ENCODE measurements at places on chromosomes 16 and 17.

- DNase-seq: no peak
Measured at GRCh38 chr17:4772235-4772613, 538 bp downstream of the TM4SF5 start.

DNA sequence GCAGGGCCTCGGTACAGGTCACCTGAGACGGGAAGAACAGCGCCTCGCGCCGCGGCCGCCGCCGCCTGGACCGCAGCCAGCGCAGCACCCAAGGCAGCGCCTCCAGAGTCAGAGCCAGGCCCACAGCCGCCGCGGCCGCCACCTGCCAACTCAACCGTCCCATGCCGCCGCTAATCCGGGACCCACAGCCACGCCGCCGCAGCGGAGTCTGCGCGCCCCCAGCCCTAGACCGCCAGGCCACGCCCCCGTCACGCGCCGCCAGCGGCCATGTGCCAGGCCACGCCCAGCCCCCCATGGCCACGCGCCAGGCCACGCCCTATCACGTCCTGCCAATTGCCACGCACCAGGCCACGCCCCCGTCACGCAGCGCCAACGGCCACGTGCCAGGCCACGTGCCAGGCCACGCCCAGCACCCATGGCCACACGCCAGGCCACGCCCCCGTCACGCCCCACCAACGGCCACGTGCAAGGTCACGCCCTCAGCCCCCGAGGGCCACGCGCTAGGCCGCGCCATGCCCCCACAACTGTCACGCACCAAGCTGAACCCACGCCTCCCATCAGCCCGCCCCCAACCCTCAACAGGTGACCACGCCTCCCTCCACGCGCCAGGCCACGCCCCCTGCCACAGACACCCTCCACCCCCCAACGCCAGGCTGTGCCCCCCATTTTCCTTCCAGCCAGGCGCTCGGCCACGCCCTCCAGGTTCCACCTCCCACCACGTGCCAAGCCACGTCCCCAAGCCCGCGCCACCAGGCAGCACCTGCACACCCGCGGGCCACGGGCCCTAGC, at the start of gene PLD6:
Gene PLD6 (minus strand): TSS at position 210 of the 789 bp plus-strand sequence. CDS start 47 bp downstream, at position 163.
- DNase-seq: peak; percentile 52

DNA sequence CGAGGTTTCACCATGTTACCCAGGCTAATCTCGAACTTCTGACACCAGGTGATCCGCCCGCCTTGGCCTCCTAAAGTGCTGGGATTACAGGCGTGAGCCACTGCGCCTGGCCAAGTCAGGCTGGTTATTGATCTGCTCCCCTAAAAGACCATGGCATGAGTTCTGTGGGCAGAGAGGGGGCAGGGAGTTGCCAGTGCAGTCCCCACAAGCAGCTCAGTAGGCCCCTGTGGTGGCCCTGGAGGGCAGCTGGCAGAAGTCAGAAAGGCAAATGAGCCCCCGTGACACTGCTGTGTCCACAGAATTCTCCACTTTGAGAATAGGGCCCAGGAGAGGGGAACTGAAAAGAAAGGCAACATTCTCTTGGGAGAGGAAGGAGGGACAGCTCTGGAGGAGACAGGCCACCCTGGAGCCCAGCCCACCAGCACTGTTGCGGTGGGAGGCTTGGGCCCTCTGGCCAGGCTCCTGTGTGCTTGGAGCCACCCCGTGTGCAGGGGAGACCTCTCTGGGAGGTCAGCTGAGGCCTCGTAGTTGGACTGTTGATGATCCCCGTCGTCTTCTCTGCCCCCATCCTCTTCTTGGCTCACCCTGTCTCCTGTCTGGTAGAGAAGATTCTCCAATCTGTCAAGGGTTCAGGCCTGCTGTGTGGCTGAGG, 2.1 kb upstream of the AMDHD2 start:
- no peak for DNase-seq

DNA sequence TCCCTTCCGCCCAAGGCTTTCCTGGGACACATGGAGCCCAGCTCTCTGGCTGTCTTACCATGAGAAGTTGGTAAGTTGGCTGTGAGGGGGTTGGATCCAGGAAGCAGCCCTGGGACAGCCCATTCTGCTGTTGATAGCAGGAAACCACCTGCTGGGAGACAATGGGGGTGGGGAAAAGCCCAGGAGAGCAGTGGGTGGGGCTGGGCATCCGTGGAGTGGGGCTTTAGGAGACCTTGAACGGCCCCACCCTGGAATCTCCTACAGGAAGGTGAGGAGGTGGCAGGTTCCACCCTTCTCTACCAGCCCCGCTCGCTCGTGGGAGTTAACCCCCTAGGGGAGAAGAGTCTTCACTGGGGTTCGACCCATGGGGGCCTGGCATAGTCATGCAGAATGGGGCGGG, 5.8 kb downstream of the TMEM92 start:
- DNase-seq: no peak

DNA sequence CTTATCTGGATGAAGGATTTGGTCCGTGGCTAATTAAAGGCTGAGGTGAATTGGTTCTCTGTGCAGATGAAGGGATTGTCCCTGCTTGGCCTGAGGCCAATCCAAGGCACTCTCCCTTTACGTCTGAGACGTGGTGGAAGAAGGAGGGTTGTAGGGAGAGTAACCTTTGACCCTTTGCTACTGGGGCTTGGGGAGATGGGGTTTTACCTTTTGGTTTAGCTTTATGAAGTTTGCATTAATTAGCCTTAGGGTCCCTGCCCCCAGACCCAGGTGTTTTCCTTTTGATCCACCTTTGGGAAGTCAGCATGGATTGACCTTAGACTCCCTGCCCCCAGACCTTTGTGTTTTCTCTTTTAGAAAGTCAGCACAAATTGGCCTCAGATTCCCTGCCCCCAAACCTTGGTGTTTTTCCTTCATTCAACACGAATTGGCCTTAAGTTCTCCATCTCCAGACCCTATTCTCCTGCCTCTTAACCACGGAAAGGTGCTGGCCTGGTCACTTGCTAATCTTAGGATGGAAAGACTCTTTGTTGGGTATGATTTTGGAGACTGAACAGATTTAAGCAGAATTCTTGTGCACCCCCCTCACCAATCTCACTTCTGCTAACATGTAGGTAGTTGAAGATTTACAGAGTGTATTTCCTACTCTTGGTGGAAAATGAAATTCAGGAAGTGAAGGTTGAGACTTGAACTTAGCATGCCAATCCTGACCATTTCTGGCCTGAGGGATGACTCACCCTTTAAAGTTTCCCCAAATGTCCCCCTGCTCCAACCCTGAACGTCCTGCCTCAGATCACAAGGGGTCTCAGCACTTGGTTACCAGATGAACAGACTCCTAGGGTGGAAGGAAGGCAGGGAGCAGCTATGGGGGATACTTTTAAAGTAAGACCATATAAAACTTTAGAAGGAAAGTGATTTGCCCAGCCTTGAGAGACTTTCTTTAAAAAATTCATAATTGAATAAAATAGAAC, 23.1 kb upstream of the MMD start:
- DNase-seq: peak; percentile 64

GRCh38 chr17:77424585-77425344, 284.0 kb downstream of the SEC14L1 start:
- DNase-seq: peak; percentile 95

DNA sequence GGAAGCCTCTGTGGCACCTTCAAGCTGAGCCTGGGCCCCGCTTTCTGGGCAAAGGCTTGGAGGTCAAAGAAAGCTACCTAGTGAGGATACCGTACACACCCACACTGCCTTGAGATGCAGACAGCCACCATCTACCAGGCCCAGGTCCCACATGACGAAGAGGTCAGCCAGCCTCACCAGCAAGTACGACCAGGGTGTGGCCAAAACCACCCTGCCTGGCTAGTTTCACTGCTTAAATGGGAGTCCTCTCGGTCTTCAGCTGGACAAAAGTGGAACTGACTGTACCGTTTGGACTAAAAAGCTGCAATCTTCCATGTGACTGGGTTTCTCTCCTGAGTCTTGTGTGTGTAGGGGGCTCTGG, 21.6 kb downstream of the VASN start:
- DNase-seq: peak; percentile 54

GRCh38 chr17:59840329-59841090, 52.2 kb downstream of the TUBD1 start:
- DNase-seq: peak; percentile 56

GRCh38 chr17:75069783-75070182, 18.0 kb upstream of the SLC16A5 start:
- DNase-seq: peak; percentile 50

DNA sequence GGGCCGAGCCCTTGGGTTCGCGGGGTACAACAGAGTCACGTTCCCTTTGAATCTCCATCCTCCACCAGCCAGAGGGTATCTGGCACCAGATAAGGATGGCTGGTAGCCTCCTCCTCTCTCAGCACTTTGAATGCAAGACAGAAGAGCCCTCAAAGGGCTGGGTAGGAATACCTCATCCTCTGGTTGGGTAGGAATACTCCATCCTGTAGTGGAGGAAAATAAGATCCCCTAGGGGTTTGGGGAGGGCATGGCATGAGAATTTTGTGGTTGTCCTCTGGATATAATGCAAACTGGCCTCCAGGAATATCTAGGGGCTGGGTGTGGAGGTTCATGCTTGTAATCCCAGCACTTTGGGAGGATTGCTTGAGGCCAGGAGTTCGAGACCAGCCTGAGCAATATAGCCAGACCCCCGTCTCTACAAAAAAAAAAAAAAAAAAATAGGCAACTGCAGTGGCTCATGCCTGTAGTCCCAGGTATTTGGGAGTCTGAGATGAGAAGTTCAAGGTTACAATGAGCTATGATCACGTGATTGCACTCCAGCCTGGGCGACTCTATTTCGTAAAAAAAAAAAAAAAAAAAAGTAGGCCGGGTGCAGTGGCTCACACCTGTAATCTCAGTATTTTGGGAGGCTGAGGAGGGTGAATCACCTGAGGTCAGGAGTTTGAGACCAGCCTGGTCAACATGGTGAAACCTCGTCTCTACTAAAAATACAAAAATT, 2.7 kb downstream of the IGFBP4 start:
- no peak for DNase-seq

DNA sequence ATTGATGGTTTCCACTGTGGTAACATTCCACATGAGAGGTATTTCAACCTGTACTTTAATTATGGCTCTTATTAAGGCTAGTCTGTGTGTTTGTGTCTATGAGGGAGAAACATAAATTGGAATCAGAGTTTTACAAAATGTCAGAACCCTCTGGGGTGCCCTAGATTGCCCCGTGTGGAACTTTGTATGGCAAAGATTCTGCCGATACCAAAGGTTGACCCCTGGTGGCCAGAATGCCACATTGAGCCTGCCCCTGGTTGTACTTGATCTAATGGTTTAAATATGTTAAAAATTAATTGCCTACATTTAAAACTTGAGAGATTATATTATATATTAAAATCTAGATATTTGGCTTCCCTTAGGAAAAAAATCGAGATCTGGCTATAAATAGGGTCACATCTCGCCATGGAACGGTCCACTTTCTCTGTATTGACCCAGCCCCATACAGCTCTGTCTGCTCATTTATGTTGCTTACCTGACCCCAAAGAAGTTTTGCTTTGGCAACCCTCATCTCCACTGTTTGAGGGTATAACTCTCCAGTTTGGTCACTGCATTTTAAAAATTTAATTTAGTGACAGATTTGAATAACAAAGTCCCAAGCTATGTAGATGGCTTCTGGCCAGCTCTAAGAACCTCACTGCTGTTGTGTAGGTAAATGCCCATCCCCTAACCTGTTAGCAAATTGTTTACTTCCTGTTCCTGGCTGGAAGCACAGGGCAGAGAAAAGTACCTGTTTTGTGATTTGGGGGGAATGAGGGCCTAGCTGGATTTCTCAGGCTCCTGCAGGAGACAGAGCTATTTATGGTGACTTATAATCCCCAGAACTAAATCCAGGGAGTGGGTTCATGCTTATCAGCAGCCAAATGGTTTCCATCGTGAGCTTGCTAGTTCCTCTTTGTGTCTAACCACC, 95.0 kb downstream of the PLCG2 start:
- peak; percentile 39 for DNase-seq

DNA sequence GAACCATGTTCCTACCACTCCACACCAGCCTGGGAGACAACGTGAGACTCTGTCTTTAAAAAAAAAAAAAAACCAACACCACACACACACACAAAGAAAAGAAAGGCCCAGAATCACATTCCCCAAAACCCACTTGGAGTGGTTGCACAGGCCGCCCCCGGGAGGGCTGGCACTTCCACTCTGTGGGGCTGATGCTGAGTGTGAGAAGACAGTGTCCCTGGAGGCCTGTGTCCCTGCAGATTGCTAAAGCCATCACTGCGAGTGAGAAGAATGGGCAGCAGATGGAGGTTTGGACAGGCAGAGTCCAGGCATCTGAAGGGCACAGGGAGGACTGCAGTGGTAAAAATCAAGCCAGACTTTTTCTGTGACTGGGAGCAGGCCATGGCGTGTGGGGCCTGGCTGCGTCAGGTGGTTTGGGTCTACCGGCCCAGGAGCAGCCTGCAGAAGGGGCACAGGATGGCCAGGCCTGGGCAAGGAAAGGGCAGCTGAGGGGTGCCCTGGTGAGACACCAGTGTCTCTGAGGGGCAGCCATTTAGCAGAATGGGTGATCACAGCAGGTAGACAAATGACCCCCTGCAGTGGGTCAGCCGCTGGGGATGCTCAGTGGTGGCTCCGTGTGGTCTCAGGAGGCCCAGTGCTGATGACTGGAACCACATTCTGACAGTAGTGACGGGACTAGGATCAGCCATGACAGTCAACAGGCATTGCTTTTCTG, 13.1 kb downstream of the CTRB2 start:
- no peak for DNase-seq

- DNase-seq: no peak
Measured at GRCh38 chr16:31085873-31086628, 2.7 kb downstream of the PRSS53 start.

All from fibroblast of lung (primary cell).